ENCODE measurements at places on chromosomes 12 and 14. TPM values are rescaled to one million over a fixed set of nuclear protein-coding genes. Genes with fewer than 3 reads are reported as not detected.

Gene TCP11L2
- total RNA-seq, result 15.3 TPM

Gene KRT6C
- total RNA-seq, result not detected

Gene KRT4
- total RNA-seq, result not detected

Gene CD9
- 379 TPM for total RNA-seq

Gene MIP
- not detected for total RNA-seq

DNA sequence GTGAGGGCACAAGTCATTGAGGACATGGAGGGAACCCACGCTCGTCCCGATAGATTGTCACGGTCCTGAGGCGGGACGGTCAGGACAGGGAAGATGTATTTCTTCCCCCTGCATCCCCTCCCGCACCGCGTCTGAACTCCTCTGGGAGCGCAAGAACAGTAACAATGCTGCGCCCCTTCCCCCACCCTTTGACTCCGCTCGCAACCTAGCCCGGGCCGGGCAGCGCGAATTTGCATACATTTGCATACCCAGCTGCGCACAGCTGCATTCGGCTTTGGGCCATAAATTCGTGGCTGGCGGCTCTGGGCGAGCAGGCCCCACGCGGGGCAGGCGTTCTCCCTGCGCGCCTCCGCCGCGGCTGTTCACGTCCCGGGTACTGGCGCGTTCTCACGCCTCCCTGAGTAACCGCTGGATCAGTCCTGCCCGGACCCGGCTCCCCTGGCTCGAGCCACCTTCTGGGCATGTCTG is 29.0 kb upstream of the SMUG1 start:
- peaks cover 14% of the 10 kb centered on the region for H3K4me1 ChIP-seq
- H3K36me3 ChIP-seq, result no peaks in the 10 kb centered on the region
- peak overlapping the region; percentile 30 for H3K4me3 ChIP-seq
- H3K27me3 ChIP-seq, result peaks cover 5% of the 10 kb centered on the region
- DNase-seq, result no peak

GRCh38 chr12:105929192-105929591 is 209.6 kb downstream of the NUAK1 start:
- H3K4me3 ChIP-seq, result no peak overlapping the region
- H3K36me3 ChIP-seq, result no peaks in the 10 kb centered on the region
- H3K4me1 ChIP-seq, result peaks cover 17% of the 10 kb centered on the region
- no peaks in the 10 kb centered on the region for H3K27me3 ChIP-seq

GRCh38 chr12:57448669-57449068 is 6.4 kb upstream of the INHBE start:
- H3K27ac ChIP-seq, result no peak overlapping the region
- no peaks in the 10 kb centered on the region for H3K27me3 ChIP-seq
- DNase-seq, result no peak
- H3K4me1 ChIP-seq, result peaks cover 3% of the 10 kb centered on the region
- no peak overlapping the region for H3K4me3 ChIP-seq
- H3K36me3 ChIP-seq, result no peaks in the 10 kb centered on the region

GRCh38 chr14:103078420-103078749 is 5.6 kb upstream of the LBHD2 start:
- no peaks in the 10 kb centered on the region for H3K27me3 ChIP-seq
- peaks cover 8% of the 10 kb centered on the region for H3K4me1 ChIP-seq
- H3K27ac ChIP-seq, result no peak overlapping the region

GRCh38 chr12:10358131-10358530 is 31.7 kb downstream of the KLRK1 start:
- H3K4me1 ChIP-seq, result peaks cover 4% of the 10 kb centered on the region
- no peaks in the 10 kb centered on the region for H3K36me3 ChIP-seq
- no peak for DNase-seq
- H3K27ac ChIP-seq, result no peak overlapping the region
- H3K4me3 ChIP-seq, result no peak overlapping the region

GRCh38 chr12:68067762-68068376 is 78.6 kb downstream of the IFNG-AS1 start:
- H3K36me3 ChIP-seq, result no peaks in the 10 kb centered on the region
- no peak for DNase-seq
- no peak overlapping the region for H3K4me3 ChIP-seq

- H3K4me1 ChIP-seq, result no peaks in the 10 kb centered on the region
- H3K27ac ChIP-seq, result no peak overlapping the region
- no peak for DNase-seq
- H3K4me3 ChIP-seq, result no peak overlapping the region
These were observed 243.1 kb upstream of the PWP1 start for GRCh38 chr12:107442326-107442987.

GRCh38 chr12:89907659-89908058 is 199.0 kb upstream of the ATP2B1 start:
- DNase-seq, result no peak
- no peak overlapping the region for H3K27ac ChIP-seq
- no peaks in the 10 kb centered on the region for H3K27me3 ChIP-seq
- no peak overlapping the region for H3K4me3 ChIP-seq

- no peaks in the 10 kb centered on the region for H3K27me3 ChIP-seq
- no peaks in the 10 kb centered on the region for H3K36me3 ChIP-seq
- no peak overlapping the region for H3K4me3 ChIP-seq
- H3K27ac ChIP-seq, result peak overlapping the region; percentile 34
- peak; percentile 37 for DNase-seq
These were observed 192.8 kb downstream of the NTF3 start for GRCh38 chr12:5624486-5625272.

GRCh38 chr12:102917026-102917787 is at the start of gene PAH:
Gene PAH (minus strand): TSS chr12:102917244. CDS start chr12:102917130, 114 bp downstream.
- no peaks in the 10 kb centered on the region for H3K27me3 ChIP-seq
- H3K4me3 ChIP-seq, result no peak within 1 kb of the TSS
- no peak for DNase-seq
- no peak within 1 kb of the TSS for H3K27ac ChIP-seq
- no peaks in the 10 kb centered on the region for H3K4me1 ChIP-seq

- H3K27me3 ChIP-seq, result no peaks in the 10 kb centered on the region
- DNase-seq, result no peak
- H3K4me3 ChIP-seq, result no peak overlapping the region
- no peaks in the 10 kb centered on the region for H3K36me3 ChIP-seq
- H3K4me1 ChIP-seq, result no peaks in the 10 kb centered on the region
These were observed 89.4 kb downstream of the R3HDM2 start for GRCh38 chr12:57341275-57341990.

DNA sequence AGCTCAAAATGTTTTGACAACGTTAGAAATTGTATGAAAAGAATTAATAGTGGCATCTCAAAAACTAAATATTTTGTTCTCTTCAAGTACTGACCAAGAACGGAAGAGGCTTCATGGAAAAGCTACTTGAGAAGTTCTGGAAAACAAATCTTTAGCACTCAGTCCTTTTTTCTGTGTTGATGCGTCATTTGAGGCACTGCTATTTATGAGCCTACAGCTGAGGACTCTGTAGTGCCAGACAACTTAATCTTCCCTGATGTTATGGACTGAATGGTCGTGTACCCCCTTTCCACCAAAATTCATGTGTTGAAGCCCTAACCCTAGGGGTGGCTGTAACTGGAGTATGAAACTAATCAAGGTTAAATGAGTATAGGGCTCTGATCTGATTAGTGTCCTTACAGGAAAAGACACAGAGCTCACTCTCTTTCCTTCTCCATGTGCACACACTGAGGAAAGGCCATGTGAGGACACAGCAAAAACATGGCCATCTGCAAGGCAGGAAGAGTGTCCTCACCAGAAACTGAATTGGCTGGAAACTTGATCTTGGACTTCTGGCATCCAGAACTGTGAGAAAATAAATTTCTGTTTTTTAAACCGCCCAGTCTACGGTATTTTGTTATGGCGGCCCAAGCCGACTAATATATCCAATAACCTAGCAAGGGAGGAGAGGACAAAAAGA is 337.0 kb upstream of the CLEC14A start:
- no peak overlapping the region for H3K4me3 ChIP-seq
- H3K27ac ChIP-seq, result no peak overlapping the region
- H3K36me3 ChIP-seq, result no peaks in the 10 kb centered on the region
- H3K4me1 ChIP-seq, result no peaks in the 10 kb centered on the region

DNA sequence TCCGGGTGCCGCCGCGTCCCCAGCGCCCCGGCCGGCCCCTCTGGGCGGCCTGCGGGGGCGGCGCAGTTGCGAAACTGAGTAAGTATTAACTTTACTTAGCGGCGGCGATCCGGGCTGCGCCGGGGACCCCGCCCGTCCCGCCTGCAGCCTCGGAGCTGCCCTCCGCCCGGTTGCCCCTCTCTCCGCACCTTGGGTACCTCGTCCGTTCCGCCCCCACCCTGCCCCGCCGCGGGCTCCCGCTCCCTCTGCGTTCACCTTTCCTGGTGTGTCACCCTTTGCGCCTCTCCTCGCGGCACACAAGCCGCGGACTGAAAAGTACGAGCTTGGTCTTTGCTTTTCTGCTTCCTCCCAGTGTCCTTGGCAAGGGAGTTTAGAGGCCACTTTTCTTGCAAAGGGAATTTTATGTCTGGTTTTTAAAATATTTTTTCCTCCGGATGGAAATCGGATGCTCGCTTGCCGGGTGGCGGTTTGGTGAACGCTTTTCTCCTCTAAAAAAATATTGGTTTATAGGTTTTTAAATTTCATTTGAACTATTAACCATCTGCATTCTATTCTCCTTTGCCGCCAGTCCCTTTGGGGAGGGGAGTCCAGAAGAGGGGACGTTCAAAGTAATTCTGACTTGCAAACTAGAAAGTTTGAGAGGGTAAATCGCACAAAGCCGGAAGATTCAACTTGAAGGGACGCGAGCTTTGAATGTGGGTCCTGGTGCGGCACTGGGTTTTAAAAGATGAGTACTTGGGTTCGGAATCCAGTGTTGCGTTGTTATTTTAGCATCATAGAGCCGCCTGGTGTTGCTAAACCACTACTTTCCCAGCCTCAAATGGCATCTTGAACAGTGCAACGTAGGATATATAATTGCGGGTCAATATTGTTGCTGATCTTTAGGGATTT is 834 bp downstream of the RASSF8 start:
- H3K36me3 ChIP-seq, result peaks cover 2% of the 10 kb centered on the region
- peak overlapping the region; percentile 95 for H3K27ac ChIP-seq
- no peaks in the 10 kb centered on the region for H3K27me3 ChIP-seq
- DNase-seq, result peak; percentile 71
- H3K4me3 ChIP-seq, result peak overlapping the region; percentile 100

DNA sequence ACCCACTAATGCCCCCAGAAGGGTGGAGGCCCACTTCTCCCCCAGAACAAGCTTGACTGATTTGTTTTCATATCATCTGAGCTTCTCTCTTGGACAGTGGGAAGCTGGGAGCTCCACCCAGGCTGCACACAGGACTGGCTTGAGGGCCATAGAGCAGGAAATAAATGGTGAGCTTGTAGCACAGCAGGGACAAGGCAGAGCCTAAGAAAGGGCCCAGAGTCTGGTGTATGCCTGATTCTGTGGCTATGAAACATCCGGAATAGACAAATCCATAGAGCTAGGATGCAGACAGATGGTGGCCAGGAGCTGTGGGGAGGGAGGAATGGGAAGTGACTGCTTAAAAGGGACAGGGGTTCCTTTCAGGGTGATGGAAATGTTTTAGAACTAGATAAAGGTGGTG is 79.0 kb downstream of the ARL6IP4 start:
- H3K4me1 ChIP-seq, result peaks cover 3% of the 10 kb centered on the region
- H3K27ac ChIP-seq, result no peak overlapping the region
- no peak for DNase-seq
- H3K4me3 ChIP-seq, result no peak overlapping the region
- H3K27me3 ChIP-seq, result no peaks in the 10 kb centered on the region
- no peaks in the 10 kb centered on the region for H3K36me3 ChIP-seq

DNA sequence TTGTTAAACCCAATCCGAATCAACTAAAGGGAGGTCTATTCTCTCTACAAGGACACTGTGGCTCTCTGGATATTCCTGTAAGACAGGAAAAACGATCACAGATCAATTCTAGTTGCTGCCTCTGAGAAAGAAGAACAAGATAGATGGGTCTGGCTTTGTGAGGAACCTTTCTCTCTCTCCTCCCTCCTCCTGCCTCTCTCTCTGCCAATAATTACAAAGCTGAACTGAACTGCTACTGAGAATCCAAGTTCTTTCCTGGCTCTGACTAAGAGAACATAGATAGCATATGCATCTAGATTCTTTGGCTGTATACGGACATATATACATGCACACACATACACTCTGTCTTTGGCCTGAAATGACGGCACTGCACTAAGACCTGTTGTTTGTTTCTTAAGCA is 27.6 kb downstream of the ETV6 start:
- H3K36me3 ChIP-seq, result no peaks in the 10 kb centered on the region
- H3K4me1 ChIP-seq, result peaks cover 37% of the 10 kb centered on the region
- H3K27ac ChIP-seq, result no peak overlapping the region
- DNase-seq, result no peak

DNA sequence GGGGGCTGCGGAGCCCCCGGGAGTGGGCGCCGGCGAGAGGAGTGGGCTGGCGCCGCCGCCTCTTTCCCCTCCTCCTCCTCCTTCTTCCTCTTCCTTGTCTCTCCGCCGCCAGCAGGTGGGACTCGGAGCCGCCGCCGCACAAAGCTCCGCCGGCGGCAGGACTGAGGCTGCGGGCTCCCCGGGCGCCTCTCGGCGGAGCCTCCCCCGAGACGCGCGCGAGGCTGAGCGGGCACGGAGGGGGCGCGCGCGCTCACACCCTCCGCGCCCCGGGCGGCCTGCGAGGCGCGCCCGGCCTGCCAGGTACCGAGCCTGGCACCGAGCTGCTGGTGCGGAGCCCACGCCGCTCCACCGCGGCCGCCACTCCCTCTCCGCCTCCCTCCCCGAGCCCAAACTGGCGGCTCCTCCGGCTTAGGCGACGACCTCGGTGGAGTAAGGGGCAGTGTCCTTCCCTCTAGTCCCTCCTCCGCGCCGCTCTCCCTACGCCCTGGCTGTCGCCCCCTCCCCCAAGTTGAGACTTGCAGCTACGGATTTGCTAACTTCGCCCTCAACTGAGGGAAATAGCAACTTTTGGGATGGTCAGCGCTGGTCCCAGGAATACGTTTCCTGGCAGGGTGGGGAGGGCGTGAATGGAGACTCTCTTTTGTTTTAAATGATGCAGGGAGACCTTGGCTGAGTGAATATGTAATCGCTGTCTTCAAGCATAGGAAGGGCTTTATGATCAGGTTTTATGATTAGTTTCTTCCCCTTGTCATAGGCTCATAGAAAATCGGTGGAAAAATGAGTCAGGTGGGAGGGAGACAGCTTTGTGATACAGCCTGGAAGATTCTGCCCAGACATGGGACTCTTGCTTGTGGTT is 199.5 kb upstream of the CAND1 start:
- no peak for DNase-seq
- no peaks in the 10 kb centered on the region for H3K36me3 ChIP-seq
- peaks cover 2% of the 10 kb centered on the region for H3K4me1 ChIP-seq
- H3K27me3 ChIP-seq, result peaks cover 35% of the 10 kb centered on the region
- no peak overlapping the region for H3K4me3 ChIP-seq
- no peak overlapping the region for H3K27ac ChIP-seq

DNA sequence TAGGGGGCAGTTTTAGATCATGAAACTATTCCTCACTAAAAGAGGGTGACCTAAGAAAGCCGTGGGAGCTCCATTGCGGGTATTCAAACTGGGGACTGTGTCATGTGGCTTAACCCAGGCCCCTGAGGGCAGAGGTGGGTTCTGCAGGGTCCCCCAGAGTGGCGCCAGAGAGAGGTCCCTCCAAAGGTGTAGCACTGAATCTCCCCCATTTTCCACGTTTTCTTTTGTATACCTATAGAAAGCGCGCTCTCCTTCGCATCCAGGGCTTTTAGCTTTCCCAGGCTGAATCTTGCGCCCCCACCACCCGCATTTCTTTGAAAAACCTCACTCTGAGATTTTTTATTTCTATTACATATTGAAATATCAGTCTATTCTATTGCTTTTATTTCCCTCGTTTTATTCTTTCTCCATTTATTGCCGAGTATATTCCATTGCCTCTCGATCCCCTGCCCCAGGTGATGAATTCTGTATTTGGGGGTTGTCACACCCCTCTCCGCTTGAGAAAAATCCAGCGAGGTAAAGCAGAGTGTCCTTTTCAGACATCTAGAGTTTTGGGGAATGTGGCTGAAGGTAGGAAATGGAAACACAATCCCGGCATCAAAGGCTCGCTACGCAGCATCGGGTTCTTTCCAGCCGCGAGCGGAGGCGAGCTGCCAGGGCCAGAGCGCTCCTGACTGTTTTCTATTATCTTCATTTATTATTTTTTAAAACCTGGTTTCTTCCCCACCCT is 870 bp upstream of the HOXC13 start:
- H3K4me3 ChIP-seq, result no peak overlapping the region
- no peak for DNase-seq
- H3K27me3 ChIP-seq, result peaks cover 81% of the 10 kb centered on the region
- H3K36me3 ChIP-seq, result no peaks in the 10 kb centered on the region
